ENCODE measurements at places on chromosomes 1 and 21.

DNA sequence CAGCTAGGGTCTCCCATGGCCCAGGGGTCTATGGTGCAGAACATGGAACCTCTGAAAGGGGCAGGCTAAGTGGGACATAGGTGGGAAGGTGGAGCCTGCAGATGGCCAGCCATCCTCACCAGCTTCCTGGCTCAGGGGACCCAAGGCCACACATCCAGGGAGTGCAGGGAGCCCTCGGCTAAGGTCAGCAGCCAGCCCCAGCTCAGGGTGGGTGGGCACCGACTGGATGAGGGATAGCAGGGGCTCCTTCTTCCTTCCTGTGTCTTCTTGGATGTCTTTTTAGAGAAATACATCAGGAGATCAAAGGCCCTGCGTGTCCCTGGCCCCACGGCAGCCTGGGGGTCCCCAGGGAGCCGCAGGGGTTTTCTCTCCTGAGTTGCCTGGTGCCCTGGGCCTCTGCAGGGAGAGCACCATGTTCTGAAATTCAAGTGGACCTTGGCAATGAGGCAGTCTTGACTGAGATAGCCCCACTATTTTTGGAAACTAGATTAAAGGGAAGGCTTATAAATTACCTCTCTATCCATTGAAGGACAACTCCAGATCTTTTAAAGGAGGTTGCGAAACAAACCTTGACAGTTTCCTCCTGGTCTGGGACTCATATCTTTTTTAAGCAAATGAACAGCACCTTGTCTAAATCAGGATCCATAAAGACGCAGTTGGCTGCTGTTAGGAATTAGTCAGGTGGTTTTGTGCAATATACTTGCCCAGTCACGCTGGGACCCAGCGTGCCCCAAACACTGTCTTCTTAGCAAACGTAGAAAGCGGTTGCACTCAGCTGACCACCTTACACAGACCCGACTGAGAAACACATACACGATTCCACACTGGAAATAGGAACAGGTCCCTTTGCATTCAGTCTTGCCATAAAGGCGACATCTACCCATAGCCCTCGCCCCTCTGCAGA is 242.3 kb downstream of the TOMM20 start:
- DNase-seq: no peak

DNA sequence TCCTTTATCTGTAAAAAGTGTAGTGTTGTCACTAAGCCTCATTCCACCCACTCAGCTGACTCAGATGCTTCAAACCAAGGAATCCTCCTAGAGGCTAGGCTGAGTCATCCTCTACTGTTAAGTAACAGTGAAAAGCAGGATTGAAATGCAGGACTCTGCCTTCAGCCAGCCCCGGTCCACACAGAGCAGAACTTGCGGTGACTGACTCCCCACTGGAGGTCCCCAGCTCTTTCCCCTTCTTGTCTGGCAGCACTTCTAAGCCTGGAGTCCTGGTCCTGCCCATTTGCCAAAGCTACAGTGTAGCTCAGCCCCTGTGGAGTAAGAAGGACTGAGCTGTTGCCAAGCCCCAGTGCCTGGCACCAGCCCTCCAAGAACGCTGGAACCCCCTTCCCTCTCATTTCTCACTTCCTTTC is 1.7 kb downstream of the RAB7B start:
- DNase-seq: peak; percentile 96

GRCh38 chr1:21641967-21642739 is 27.0 kb downstream of the RAP1GAP start:
- no peak for DNase-seq

DNA sequence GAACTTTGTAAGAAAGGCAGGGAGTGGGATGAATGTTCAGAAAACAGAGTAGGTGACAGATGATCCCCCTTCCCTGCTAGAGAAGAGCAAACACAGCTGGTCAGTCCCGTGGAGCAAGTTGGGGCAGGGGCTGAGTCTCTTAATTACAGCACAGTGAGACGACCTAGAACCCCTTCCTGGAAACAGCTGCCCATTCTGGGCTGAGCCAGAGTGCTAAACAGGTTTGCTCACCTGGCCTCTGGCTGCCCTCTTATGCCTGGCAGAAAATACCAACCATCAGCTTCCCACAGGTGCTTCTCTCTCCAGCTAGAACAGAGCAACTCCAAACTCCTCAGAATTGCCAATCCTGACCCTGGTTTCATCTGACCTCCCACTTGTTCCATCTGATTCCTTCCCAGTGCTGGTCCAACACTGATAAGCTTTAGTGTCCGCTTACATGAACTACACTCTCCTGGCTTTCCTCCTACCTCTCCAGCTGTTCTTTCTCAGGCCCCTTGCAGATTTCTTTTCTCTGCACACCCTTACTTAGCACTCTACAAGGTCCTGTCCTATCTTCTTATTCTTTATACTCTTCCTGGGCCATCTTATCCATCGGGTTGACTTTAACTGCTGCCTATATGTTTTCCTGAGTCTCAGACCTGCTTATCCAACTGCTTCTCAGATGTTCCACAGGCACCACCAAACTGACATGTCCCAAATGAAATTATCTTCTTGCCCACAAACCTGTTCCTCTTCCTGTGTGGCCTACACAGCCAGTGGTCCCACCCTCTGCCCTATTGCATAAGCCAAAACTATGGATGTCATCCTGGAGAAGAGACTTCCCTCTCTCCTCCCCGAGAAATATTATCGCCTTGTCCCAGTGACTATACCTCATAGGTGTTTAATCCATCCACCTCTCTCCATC is 22.6 kb upstream of the COL9A2 start:
- DNase-seq: no peak

DNA sequence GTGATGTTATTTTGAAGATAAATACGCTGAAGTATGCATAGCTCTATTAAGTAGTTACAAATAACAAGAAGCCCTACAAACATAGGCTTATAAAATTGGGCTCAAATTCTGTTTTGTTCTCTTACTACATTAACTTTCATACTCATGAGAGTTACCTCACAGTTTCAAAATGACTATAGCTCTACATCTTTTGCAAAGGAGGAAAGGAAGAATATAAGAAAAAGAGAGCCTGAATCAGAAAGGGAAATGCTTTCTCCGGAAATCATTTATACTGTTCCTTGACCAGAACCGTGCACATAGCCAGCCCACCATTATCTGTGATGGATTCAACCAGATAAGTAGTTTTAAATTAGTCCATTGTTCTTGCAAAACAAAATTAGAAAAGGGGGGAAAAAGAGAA is 1252.1 kb downstream of the NCAM2 start:
- no peak for DNase-seq

GRCh38 chr1:98035602-98036002 is 114.8 kb upstream of the DPYD start:
- DNase-seq: no peak

GRCh38 chr1:3319874-3320245 is 134.6 kb upstream of the ARHGEF16 start:
- peak; percentile 68 for DNase-seq

- DNase-seq: no peak
Measured at GRCh38 chr1:157776971-157777391, at the start of gene FCRL2. Gene FCRL2 (minus strand): TSS chr1:157777132. CDS start chr1:157777073, 59 bp downstream.

DNA sequence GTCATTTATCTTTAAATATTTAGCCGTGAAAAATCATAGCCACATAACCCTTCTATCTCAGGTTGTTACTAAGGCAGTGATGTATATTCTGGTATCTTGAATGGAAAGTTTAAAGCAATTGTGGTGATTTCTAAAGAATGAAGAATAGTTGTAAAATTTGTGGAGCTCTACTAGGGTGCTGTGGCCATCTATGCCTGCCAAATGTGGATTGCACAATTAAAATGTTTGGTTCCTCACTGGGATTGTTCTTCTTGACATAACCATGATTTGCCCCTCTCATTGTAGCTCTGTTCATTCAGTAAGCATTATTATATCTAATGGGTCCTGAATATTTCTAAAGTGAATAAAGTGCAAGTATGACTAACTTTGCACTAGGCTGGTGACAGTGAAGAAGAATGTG is 50.1 kb downstream of the AK4 start:
- peak; percentile 64 for DNase-seq

GRCh38 chr1:102875756-102876155 is 232.6 kb downstream of the COL11A1 start:
- no peak for DNase-seq

DNA sequence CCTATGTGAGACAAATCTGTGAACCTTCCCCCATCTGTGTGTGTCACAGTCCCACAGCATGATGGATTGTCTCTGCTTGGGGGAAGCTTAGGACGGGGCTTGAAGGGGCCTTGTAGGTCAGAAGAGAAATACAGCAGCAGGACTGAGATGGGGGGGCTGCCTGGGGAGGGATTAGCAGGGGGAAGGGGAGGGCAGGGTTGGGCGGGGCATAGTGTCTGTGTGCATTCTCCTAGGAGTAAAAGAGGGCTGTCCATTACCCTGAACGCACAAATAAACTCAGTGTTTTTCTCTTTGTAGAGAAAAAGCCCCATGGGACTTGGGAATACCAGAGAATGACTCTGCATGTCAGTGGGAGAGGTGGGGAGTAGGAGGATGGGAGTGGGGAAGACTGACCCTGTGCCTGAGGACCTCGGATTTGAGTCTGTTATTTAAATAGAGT is 16.4 kb downstream of the RNF220 start:
- no peak for DNase-seq

DNA sequence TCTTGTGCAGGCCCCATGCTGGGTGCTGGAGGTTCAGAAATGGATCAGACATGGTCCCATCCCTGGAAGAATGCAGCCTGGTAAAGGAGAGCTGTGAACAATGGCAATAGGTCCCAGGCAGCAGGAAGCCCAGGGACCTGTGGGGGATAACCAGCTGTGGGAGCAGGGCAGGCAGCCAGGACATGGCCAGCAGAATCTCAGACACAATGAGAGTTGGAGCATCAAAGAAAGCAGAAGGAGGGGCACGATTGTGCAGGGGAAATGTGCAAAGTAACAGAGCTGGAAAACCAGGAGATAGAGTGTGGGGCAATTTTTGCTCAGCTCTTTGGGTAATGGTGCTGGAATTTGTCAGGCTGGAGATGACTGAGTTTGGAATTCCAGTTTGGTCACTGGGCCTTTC is 44.3 kb downstream of the C8B start:
- DNase-seq: no peak

DNA sequence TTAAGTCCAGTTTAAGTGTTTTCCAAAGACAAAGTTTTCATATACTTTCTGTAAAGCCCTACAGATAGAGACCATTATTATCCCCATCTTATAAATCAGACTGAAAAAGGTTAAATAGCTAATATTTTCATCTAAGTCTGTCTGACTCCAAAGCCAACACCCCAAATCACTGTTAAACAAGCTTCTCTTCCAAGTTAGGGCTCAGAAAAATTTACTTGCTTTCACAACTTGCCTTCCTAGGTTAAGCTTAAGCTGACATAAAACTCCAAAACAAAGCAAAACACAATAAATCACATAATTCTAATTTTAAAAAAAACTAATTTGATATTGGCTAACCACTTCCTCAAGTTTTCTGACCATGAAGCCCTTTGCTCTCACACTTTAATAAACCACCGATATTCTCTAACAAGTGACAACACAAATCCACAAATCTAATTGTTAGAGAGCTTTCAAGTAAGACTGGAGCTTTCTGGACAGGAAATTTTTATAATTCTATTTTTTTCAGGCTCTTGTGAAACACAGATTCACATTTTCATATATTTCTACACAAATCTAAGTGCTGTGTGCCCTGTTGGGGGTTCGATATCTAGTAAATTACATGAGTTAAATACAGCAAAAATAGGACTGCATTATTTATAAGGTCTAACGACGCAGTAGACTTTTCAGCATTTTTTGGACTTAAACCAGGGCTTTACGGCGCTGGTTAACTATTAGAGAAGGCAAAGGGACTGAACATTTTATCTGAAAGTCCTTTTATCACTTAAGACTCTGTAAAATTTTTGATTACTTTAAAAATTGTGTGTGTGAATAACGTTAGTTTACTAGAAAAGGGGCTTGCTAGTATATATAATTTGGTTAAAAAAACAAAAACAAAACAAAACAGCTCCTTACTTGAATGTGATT is 2.1 kb downstream of the GNG12 start:
- DNase-seq: peak; percentile 45

DNA sequence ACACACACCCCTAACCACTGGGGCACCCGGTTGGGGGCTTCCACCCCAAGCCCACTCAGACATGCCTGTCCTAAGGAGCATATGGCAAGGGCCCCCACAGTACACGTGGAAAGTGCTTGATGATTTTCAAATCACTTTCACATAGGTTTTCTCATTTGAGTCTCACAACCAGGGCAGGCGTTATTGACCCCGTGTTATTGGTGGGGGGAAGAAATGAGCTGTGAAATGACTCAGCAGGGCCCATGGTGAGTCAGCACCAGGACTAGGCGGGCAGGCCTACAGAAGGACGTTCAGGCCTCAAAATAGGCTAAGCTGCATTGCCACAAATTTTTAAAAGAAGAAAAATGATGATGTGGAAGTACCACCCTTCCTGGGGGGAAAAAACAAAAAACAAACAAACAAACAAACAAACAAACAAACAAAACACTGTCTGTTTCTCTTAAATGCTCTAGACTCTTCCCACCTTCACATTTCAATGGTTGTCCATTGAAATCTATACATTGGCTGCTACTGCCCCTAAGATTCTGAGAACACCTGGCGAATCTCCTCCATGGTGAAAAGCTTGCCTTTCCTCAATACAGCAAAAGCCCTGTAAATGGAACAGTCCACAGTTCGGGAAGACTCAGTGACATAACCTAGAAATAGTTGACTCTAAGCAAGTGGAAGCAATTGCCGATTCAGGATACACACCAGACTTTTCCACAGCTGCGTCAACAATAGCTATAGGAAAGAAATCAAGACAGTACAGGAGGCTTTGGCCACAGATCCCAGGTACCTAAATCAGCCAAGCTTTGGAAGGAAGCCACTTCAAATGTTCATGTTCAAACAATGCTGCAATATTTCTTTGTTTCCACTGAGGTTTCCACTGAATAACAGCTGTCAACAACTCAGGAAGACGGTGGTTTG is 234.7 kb downstream of the TOMM20 start:
- peak; percentile 21 for DNase-seq
